Left ventricle myocardium superior (tissue), 1 donor: ENCODE measurements at places on chromosomes 3 and 15.

GRCh38 chr3:70770650-70771049, 458.2 kb upstream of the MDFIC2 start:
- no peak for DNase-seq

DNA sequence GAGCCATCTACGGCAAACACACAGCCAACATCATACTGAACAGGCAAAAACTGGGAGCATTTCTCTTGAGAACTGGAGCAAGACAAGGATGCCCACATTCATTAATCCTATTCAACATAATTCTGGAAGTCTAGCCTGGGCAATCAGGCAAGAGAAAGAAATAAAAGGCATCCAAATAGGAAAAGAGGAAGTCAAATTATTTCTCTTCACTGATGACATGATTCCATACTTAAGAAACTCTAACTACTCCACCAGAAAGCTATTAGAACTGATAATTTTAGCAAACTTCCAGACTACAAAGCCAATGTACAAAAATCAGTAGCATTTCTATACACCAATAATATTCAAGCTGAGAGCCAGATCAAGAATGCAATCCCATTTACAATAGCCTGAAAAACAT, 17.3 kb upstream of the ENTPD3 start:
- DNase-seq = no peak

- no peak for DNase-seq
These were observed 99.8 kb upstream of the HERC1 start for GRCh38 chr15:63933522-63933921.

- DNase-seq = no peak
These were observed 24.8 kb upstream of the RBMS3 start for GRCh38 chr3:29255854-29256696.

GRCh38 chr3:188369526-188369925, 215.6 kb downstream of the LPP start:
- no peak for DNase-seq

- DNase-seq = no peak
These were observed 123.7 kb upstream of the RAP2B start for GRCh38 chr3:153038367-153038766.

- DNase-seq = no peak
These were observed 24.8 kb downstream of the AKAP13 start for GRCh38 chr15:85404918-85405866.

DNA sequence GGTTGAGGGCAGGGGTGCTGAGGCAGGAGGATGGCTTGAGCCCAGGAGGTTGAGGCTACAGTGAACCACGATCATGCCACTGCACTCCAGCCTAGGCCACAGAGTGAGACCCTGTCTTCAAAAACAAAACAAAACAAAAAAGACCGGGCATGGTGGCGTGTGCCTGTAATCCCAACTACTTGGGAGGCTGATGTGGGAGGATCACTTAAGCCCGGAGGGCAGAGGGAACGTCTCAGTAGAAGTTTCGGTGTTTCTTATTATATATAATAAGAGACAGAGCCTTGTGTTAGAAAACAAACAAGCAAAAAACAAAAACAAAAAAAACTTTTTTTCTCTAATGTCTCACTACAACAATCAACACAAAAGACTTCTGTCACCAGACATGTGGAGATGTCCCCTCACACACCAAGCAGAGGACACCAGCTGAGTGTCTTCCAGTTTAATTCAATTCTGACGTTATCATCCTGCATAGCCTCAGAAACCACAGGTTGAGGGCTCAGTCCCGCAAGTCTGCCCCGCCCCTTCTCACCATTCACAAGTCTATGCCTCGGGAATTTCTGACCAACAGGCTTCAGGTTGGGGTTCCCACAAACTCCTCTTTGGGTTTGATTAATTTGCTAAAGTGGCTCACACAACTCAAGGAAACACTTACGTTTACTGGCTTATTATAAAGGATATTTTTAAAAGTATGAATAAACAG, 24.0 kb upstream of the EIF4A2 start:
- DNase-seq = no peak

- DNase-seq = no peak
These were observed 6.3 kb downstream of the THOC7 start for GRCh38 chr3:63857311-63857710.

- peak; percentile 36 for DNase-seq
These were observed 14.1 kb upstream of the HRH1 start for GRCh38 chr3:11140030-11140712.

GRCh38 chr3:55190331-55190730, 262.5 kb upstream of the LRTM1 start:
- no peak for DNase-seq

DNA sequence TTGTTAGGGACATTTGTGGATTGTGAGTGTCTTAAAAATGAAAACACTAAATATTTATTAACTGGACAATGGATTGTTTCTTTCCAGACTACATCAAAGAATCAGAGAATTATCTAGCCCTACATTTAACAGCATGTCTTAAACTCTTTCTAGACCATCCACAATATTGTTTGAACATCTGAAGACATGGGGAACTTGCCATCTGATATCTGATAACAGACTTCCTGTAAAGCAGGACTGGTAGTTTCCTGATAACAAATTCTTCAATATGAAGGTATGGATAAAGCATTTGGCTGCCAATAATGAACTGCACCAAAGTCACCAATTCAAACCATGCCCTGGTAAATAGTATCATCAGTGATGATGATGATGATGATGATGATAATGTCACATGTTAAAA, 26.2 kb upstream of the HACD2 start:
- DNase-seq = no peak

DNA sequence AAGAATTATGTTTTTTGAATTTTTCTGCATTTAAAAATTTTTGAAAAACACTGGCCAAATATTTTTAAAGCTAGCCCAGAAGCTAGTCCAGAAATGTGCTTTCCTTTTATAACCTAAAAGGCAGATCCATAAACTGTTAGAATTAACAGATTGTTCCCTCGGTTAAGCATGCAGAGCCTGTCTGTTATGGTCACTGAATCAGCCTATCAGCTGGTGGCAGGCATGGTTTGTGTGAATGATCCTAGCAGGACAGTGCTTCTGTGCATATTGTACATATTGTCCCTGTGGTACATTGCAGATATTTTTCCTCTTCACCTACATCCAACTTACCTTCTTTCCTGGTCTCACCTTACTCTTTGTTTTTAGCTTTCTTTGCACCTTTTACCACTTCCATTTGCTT, 53.3 kb downstream of the RARB start:
- DNase-seq = no peak

GRCh38 chr3:107641572-107642307, 119.0 kb downstream of the BBX start:
- DNase-seq = no peak

- no peak for DNase-seq
These were observed 193.1 kb downstream of the OTOL1 start for GRCh38 chr3:161689584-161690298.

GRCh38 chr3:100260081-100260684, 609 bp upstream of the TBC1D23 start:
- DNase-seq = peak; percentile 70

- no peak for DNase-seq
These were observed 532.8 kb upstream of the TGFBR2 start for GRCh38 chr3:30073622-30074021.

DNA sequence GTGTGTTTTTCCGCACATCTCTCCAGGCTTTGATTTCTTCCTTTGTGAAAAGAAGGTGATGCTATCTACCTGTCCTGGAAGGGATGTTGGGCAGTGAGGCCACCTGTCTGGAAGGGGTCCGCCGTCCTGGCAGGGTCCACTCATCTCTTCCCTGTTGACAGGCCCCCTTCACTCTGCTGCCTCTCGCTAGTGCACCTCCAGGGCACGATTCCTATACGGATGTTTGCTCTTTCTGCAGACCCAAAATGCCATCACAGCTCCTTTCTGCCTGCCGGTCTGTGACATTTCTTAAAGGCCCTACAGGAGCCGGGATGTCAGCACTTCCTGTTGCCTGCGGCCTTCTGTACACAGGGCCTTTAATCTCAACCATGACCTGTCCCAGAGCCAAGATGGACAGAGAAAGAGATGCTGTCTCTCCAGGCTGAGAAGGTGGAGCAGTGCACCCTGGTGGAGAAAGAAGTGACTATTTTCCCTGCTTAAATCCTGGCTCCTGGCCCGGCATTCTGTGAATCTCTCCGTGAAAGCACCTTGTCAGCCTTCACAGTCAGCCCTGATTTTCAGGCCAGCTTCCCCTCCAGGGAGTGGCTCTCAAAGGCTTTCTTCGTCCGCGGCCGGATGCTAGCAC, 7.4 kb downstream of the FAM3D start:
- DNase-seq = no peak

GRCh38 chr15:66154581-66154980, 99.0 kb downstream of the MEGF11 start:
- DNase-seq = no peak

GRCh38 chr3:36866368-36866767, 78.5 kb downstream of the TRANK1 start:
- no peak for DNase-seq

DNA sequence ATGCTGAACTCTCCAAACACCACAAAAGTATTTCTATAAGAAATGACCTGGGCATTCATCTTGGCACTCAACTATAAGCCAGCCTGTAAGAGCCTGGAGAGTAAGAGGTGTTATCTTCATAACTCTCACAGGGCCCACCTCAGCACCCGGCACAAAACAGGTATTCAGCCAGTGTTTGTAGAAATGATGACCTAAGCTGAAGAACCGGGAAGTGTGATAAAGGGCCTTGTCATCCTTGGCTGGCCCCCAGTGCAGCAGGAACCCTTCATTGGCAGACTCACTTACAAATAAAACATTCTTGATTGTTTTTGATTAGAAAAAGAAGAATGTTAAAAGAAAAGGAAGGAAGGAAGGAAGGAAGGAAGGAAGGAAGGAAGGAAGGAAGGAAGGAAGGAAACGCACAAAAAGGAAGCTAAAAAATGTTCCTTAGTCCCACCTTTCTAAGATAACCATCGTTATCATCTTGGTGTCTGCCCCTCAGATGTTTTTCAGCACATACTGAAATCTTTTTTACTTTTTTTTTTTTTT, 52.1 kb downstream of the DAPK2 start:
- DNase-seq = no peak

- DNase-seq = peak; percentile 54
These were observed 730 bp upstream of the ZNF710 start for GRCh38 chr15:90000186-90001001.

DNA sequence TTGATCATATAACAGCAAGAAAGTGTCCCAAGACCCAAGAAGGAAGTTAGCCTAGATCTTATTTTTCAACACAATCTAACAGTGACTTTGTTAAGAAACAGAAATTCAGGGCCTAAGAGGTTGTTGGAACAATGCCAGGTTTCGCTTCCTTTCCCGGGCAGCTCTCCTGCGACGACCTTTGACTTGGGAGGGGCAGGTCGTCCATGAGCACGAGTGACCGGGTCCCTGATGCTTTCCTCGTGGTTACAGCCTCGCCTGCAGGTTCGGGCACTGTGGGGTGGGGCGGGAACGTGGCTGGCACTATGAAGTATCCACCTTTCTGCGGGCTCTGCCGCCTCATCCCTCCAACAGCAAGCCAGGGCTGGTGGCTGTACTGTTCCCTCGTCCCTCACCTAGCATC, 90.1 kb upstream of the RGMA start:
- peak; percentile 39 for DNase-seq

DNA sequence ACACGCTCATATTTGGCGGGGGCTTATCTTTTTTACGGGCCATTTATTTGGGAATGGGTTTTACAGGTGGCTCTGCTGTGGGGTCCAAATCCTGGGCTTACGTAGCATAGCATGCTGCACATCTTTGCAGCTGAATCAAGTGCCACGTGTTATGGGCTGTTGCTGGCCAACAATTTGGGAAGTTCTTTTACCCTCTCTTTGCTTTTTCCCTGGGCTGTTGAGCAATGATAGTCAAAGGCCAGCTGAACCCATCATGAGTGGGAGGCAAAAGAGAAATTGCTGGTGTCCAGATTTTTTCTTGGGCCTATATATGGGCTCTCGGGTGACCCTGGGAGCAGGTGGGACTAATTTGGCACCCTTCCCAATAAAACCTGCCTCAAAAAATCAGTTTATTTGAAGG, 209.3 kb upstream of the SATB1 start:
- no peak for DNase-seq

DNA sequence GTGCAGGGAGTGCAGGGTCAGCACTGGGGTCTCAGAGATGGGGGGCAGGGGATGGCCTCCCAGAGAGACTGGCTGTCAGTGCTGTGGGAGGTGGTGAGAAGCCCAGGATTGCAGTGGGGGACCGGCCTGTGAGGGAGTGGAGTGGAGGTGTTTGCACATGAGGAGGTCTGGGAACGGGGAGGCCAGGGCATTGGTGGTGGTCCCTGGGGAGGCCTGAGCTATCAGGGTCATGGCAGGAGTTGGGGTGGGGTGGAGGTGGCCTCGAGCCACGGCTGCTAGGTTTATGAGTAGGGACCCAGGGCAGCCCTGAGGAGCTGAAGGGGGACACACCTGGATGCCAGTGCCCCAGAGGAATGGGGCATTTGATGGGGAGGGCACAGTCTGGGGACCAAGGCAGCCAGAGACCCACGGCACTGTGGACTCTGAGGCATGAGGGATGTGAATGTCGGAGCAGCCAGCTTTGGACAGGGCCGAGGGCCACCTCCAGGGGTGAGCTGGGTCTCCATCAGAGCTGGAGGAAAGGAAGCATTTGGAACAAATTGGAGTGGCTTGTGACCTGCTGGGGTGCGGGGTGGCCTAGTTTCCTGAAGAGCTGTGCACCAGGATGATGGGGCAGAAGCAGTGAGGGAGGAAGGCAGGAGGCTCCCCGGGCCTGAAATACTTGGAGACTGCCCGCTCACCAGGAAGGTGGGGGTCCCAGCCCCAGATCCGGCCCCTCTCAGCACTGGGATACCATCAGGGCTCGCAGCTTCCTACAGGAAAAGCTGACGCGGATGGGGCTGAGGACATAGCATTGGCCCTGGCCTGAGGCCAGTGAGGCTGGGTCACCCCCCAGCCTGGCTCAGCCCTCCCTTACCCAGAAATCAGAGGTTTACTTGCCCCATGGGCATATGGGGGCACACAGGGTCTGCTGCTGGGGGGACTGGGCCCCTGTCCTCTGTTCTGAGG, 9.5 kb upstream of the CSPG4 start:
- peak; percentile 29 for DNase-seq

GRCh38 chr3:103048068-103048722, 613.4 kb downstream of the ZPLD1 start:
- no peak for DNase-seq

DNA sequence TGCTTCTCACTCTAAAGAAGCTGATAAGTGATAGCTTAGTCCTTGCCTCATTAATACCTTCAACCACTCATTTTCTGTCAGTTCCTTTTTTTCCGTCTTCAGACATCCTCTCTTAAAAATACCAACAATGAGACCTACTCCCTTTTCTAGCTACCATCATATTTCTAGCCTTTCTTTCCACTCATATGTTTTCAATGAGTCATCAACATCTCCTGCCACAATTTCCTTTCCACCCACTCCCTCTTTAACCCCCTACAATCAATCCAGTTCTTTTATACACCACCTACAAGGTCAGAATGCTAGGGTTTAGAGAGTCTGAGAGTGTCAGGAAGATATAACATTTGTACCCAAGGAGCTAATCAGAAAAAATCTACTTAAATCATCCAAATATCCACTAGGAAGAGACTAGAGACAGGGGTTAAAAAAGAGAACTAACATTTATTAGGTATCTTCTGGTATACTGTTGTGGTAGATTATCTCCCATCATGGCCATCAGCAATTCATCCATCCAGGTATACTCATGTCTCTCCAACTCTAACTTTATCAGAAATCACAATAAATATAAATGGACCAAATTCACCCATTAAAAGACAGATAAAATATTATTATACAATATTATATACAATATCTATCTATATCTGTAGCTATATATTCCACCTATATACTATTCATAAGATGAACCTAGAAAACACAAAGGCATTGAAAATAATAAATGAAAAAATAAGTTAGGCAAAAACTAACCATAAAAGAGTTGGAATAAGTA, 42.5 kb downstream of the MYLK start:
- no peak for DNase-seq
